ENCODE measurements at places on chromosomes 2 and 18.

DNA sequence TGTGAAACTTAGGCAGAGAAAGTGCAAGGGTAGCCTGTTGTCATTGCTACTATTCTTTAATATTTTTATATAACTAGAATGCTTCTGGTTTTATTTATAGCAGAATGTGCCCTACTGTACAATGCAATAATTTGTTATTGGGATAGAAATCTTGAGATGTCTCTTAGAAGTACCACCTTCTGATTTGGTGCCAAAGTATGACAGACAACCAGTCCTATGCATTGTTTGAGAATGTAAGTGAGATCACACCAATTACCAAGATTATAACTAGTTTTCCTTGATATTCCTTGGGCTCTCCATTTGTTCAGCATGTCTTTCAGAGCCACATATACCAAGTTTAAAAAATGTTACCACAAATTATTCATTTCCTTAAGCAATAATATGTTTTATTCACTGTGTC lies 399.7 kb downstream of the CPS1 start:
- no peak for DNase-seq

- DNase-seq = no peak
Measured at GRCh38 chr2:48448274-48449061, 81.5 kb upstream of the STON1 start.

GRCh38 chr2:92072461-92073035 lies 2798.7 kb upstream of the TEKT4 start:
- DNase-seq = no peak

GRCh38 chr2:104969564-104969963 lies 68.3 kb upstream of the MRPS9 start:
- no peak for DNase-seq

DNA sequence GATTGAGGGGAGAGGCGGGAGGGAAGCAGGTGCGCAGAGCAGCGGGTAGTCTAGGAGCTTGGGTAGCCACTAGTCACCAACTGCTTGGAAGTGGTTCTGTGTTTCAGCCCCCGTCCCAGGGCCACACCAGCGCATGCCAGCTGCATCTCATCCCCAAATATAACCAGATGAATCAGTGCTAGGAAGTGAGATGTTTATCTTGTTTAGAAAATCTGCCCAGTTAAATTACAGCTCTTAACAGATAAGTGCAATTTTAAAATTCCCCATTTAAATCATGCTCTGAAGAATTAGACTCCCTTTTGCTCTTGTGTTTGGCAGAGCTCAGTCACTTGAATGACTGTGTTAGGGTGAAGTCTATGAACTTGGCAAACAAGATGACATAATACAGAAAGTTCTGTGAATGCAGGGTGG lies 193.8 kb downstream of the SEPTIN10 start:
- DNase-seq = no peak
